ENCODE measurements at places on chromosomes 12 and 14.

DNA sequence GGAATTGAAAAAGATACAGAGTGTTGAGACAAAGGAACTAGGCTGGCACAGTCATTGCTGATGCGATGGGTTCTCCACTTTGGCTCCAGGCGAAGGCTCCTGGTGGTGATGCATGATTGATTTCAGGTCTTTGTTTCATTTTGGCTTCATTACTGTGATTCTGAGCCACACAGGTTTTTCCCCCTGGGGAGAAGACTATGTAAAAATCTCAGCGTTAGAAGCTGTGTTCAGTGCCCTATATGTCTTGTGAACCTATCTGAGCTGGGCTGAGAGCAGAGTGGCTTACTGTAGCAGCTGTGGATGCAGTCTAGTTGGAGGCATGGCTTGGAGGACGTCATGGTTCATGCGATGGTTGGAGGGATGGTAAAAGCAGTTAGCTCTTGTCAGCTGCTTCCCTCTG is 54.0 kb downstream of the GPATCH2L start:
- no peak for DNase-seq

- DNase-seq, result peak; percentile 83
These were observed 2.4 kb upstream of the POP5 start for GRCh38 chr12:120583478-120584030.

- no peak for DNase-seq
These were observed 32.1 kb upstream of the ARID2 start for GRCh38 chr12:45697371-45697770.

DNA sequence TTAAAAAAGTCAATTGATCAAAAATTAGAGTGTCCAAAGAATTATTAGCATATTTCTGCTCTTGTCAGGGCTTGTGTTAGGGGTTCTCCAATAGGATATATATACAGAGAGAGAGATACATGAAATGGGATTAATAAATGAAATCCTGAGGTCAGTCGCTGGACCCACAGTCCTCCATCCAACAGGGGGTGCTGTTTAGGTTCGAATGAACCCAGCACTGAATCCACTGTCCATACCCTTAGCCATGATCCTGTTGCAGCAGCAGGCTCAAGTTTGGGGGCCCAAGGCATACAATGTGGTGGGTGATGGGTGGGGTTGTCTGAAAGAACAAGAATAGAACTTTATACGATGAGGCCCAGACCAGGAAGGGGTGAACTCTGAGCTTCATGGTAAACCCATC is 780 bp upstream of the MYO1H start:
- DNase-seq, result no peak

GRCh38 chr12:97548931-97549330 is 86.3 kb downstream of the RMST start:
- no peak for DNase-seq

- no peak for DNase-seq
These were observed 106.5 kb upstream of the PLXNC1 start for GRCh38 chr12:94041850-94042249.

- DNase-seq, result no peak
These were observed 387.3 kb downstream of the LRIG3 start for GRCh38 chr12:58532855-58533608.
